ENCODE measurements at places on chromosomes 11 and 22.

DNA sequence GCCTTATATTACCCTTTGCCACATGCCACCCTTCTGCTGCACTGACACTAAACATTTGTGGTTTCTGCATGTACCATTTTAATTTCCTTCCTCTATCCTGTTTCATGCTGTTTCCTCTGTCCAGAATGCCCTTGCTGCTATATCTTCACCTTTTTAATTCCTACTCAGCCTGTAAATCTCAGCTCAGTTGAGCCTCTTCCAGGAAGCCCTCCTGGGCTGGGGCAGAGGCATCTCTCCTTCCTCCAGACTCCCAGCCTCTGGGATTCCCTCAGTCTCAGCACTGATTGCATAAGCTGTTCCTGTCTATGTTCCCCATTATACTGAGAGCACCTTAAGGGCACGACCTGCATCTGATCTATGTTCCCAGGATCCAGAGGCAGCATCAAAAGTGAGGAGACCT lies 98.7 kb downstream of the RNF169 start:
- no peak for DNase-seq

DNA sequence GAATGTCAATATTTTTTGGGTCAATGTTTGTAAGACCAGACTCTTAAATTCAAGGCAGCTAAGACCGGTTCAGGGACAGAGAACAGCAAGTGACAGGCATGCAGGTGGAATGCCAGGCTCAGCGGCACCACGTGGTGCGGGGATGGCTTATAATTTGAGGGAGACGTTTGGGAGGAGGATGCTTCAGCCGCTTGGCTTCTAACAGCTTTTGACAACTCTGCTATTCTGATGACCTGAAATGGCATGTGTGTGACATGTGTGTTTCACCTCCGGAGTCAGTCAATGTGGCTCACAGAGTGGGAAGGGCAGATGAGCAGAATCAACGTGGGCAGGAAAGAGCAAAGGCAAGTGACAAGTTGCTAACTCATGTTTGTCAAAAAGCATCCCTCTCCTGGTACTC lies 228.3 kb downstream of the KIRREL3 start:
- no peak for DNase-seq

- DNase-seq = peak; percentile 59
Observed at GRCh38 chr22:44024288-44024921, at the start of gene PARVB. TSS of gene PARVB (plus strand) at chr22:44024302. CDS start at chr22:44024340, 38 bp downstream.

- peak; percentile 43 for DNase-seq
Observed at GRCh38 chr11:111851636-111852035, 19.7 kb downstream of the ALG9 start.

DNA sequence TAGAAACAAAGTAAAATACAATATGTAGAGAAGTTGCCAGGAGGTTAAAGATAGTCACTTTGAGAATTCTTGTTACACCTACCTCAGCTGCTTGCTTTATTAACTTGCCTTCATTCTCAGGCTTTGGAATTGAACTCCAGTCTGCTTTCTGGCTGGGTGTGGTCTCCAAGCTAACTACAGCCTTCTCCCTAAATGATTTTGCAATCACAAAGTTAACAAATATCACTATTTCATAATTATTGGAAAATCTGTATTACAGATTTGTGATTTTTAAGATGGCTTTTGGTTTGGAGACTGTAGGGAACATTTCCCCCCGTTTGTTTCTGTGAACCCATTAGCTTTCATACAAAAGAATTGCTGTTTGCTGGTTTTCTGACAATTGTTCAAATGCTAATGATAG lies 2.2 kb downstream of the PLAAT5 start:
- no peak for DNase-seq

DNA sequence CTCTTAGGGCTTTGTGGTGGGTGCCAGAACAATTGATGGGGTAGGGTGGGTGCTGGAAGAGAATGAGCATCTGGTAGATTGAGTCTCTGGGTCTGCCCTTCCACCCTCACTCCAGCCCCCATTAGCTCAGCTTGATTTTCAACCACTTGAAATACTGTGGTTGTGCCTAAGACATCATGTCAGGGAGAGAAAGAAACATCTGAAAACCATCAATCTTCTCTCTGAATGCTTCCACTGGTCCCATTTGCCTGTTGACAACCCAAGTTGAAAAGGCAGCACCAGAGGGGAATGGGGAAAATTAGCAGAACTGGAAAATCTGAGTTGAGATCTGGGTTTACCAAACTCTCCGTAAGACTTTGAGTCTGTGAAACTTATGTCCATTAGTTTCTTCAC lies 26.1 kb downstream of the CD44 start:
- no peak for DNase-seq

GRCh38 chr11:64743591-64744543 lies at the start of gene RASGRP2:
TSS of gene RASGRP2 (minus strand) at chr11:64744142. CDS start at chr11:64742866, 1,276 bp downstream.
- peak; percentile 85 for DNase-seq

DNA sequence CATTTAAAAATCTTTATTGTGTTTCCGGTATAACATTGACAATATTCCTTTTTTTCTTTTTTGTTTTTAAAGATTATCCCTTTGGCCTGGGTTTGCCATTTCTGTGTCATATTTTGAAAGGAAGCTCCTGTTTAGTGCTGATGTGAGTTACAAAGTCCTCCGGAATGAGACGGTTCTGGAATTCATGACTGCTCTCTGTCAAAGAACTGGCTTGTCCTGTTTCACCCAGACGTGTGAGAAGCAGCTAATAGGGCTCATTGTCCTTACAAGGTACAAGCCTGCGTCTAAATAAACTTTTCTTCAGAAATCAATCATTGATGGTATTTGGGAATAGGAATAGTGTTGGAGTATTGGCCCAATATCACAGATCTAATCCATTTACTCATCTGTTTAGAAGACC lies 19.8 kb downstream of the PIWIL4 start:
- no peak for DNase-seq

DNA sequence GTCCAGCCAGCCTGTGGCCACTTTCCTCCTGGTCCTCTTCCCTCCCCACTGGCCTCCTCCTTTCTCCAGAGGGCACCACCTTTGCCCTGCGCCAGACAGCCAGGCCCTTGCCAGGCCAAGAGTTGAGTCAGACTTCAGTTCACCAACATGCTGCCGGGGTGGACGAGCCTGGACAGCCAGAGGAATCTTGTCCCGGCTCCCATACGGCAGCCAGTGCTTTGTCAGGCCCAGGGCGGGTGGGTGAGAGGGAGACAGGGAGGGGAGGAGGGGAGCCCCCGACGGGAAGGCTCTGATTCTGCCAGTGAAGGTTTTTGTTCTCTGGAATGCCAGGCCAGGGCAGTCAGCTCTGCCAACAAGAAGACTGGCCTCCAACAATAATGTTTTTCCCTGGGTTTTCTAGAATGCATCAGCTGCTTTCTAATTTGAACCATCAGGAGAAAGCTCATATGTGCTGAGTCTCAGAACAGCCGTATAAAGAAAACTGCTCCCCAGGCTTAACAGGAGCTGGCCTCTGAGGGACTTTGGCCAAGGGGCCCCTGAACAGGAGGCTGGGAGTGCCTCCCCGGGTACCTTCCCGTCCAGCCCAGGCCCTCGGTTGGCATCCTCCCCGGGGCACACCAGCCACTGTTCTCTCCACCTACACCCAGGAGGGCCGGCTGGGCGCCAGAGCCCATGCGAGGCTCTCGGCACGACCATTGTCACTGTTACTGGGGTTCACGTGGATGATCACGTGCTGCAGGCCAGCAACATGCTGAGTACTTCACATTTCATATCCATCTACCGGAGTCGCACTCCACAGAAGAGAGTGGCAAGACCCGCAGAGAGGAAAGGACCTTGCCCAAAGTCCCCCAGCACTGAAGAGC lies 28.6 kb downstream of the LIF start:
- no peak for DNase-seq

DNA sequence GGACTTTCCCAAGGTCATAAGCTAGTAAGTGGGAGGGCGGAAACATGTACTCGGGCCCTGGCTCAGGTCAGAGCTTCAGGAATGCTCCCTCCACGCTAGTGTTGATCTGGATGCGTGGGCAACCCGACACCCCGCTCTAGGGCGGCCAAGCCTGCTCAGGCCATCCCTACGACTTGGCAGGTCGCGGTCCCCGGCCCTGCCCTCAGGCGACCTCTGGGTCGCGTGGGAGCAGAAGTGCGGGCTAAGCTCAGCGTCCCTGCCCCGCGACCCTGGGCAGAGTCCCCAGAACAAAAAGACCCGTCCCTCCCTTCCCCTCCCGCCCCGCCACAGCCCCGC lies 781 bp upstream of the TEF start:
- DNase-seq = peak; percentile 76

DNA sequence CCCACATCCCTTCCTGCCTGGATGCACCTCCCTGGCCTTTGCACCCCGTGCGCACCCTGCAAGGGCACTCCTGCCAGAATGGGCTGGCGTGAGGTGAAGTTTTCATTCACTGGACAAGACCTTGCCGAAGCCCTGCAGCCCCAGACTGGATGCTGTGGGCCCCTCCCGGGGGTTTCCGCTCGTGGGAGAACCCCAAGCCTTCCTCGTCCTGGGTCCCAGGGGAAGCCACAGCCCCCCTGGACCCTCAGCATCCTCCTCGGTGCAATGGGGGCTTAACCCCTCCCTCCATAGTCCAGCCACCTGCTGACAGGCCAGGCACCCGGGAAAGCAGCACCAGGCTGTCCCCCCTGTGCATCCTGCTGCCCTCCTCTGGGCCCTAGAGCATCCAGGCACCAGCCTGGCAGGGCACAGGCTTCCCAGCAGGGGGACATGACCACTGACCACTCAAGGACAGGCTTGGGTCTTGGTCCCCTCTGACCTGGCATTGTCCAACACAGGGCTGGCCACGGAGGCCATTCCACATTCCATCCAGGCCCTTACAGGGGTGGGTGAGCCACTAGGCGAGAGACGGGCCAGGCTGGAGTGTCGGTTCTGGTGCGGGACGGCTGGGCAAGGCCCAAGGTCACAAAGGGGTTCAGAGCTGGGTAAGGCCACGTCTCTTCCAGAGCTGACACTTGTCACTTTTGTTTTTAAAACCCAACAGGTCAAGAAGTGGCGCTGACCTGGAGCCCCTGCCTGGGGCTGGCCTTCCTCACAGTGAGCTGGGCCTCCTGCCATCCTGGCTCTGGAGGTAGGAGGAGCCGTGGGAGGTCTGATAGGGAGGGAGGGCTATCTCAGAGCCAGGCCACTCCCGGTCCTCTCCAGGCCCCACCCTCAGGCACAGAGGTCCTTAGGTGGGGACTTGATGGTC lies 41.5 kb upstream of the PPARA start:
- no peak for DNase-seq

DNA sequence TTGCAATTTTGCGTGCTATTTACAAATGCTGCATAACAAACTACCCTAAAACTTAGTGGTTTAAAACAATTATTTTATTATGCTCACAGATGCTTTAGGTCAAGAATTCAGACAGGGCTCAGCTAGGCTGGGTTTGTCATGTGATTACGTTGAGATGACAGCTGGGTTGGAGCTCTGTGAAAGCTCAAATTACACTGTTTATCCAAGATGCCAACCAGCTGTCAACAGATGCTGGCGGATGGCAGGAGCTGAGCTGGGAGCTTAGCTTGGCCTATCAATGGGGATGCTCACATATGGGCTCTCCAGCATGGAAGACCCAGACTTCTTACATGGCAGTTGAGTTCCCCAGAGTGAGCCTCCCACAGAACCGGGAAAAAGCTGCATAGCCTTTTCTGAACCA lies 62.7 kb downstream of the STK33 start:
- no peak for DNase-seq

GRCh38 chr11:80773919-80774318 lies 1333.1 kb upstream of the TENM4 start:
- DNase-seq = no peak

- no peak for DNase-seq
Observed at GRCh38 chr11:128187377-128187776, 400.0 kb downstream of the ETS1 start.

- DNase-seq = peak; percentile 27
Observed at GRCh38 chr22:24067587-24068376, 56.7 kb downstream of the CABIN1 start.

GRCh38 chr22:19719050-19719482 lies 4.3 kb upstream of the GP1BB start:
- DNase-seq = no peak

DNA sequence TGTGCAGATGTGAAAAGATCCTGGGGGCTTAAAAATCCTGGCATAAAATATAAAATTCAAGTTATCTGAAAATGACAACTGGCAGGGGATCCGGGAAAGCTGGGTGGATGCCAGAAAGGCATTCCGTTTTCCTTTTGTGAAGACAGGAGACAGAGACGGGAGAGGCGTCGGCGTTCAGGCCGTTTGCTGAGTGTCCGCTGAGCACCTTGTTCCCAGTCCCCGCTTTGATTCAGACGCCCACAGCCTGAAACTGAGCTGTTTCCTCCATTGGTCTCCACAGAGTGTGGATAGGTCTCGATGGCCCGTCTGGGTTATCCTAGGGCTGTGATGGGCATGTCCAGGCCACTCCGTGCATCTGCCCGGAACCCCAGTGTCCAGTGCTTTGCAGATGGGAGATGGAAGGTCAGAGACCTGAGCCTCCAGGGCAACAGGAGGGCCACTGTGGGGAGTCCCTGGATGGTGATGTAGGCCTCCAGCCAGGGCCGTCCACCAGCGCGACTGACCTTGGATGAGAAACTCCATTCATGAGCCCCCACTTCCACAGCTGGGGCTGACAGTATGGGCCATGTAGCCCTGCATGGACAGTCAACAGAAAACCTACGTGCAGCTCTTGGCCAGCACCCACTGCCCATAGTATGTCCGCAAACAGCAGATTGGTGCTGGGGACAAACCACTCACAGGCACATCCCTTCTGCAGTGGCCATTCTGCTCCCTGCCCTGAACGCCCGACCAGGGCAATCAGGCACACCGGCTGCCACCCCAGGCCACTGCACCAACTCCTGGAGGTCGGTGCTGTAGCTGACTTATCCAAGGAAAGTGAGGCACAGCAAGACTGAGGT lies 11.6 kb downstream of the MRGPRF start:
- no peak for DNase-seq

GRCh38 chr11:111785886-111786412 lies 19.8 kb upstream of the PPP2R1B start:
- DNase-seq = no peak

DNA sequence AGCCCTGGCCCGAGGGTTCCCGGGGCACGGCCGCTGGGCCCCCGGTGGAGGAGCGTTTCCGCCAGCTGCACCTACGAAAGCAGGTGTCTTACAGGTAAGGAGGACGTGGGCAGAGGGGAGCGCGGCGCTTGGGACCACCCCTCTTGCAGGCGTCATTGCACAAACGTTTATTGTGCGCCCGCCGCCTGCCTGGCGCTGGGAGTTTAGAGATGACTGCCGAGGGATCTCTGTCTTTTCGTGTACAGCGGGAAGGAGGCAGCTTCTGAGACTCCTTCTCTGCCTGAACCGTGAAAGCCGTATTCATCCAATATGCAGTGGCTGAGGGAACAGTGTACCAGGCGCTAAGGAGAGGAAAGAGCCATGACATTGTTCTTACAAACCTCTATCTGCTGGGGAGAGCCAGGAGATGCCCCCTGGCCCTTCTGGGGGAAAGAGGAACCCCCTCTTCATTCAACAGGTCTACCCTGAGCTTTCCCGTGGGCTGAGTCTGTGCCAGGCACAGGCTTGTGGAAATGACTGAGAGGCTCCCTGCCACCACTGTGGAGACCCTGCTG lies 13.8 kb upstream of the DGKZ start:
- DNase-seq = peak; percentile 23

- no peak for DNase-seq
Observed at GRCh38 chr11:126452241-126453101, 97.0 kb downstream of the ST3GAL4 start.

DNA sequence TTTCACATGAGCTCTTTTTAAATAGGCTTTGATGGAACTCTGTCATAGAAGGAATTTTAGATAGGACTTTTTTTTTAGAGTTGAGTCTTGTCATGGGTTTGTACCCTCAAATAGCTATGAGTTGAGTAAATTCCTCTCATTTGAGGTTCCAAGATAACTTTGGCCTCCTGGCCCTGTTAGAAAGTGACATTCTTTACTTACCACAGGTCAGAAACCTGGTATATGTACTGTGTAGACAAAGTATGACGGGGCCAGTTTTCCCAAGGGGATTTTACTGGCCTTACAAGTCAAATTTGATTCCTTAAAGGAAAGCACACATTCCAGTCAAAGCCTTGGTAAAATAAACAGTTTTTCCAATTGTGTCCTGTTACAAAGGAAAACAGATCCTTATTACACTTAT lies 729.3 kb upstream of the LUZP2 start:
- no peak for DNase-seq
